NCI-H2171 (cell line): ENCODE measurements at places on chromosomes 7 and 10.

- no peak for DNase-seq
These were observed 166.0 kb upstream of the ANK3 start for GRCh38 chr10:60555700-60556099.

DNA sequence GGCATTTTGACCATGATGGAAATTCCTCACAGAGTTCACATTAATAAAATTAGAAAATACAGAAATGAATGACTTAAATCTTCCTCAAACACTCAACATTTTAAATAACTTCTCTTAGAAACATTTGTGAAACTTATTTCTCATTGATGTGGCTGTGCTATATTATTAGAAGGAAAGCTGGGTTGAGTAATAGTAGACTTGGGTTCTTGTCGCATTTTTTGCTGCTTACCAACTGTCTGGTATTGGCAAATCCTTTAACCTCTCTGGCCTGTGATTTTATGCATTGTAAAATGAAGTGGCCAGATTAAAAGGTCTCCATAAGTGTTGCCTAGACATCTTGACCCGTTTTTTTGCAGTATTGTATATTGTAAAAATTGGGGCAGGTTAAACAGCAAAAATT lies 66.5 kb downstream of the VPS50 start:
- DNase-seq: no peak

DNA sequence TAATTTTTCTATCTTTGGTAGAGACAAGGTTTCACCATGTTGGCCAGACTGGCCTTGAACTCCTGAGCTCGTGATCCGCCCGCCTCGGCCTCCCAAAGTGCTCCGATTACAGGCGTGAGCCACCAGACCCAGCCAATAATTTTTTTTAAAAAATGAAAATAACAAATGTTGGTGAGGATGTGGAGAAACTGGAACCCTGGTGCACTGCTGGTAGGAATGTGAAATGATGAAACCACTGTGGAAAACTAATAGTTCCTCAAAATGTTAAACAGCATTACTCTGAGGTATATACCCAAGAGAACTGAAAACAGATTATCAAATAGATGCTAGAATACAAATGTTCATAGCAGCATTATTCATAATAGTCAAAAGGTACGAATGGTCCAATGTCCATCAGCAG lies 23.0 kb upstream of the YWHAG start:
- DNase-seq: no peak

DNA sequence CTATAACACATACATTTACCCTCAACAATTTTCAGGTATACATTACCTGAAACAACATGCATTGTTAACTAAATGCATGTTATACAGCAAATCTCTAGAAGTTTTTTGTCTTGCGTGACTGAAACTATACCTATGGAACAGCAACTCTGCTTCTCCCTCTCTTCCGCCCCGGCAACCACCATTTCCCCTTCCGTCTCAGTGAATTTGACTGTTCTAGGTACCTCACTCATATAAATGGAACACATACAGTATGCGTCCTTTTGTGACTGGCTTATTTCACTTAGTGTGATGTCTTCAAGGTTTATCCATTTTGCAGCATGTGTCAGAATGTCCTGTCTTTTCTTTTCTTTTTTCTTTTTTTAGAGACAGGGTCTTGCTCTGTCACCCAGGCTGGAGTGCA lies 22.5 kb downstream of the CALHM2 start:
- no peak for DNase-seq

DNA sequence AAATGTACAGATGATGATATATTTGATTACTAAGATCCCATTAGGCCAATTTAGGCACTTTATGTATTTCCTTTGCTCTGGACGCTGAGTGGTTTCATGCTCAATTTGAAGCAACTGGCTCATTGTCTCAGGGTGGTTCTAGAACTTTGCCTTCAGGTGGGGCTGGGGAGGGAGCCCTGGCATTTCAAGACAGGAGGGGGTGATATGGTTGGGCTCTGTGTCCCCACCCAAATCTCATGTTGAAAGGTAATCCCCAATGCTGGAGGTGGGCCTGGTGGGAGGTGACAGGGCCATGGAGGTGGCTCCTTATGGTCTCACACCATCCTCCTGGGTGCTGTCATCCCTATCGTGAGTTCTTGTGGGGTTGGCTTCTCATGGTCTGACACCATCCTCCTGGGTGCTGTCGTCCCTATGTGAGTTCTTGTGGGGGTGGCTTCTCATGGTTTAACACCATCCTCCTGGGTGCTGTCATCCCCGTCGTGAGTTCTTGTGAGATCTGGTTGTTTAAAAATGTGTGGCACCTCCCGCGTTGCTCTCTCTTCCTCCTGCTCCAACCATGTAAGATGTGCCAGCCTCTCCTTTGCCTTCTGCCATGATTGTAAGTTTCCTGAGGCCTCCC lies 151.5 kb upstream of the KLF6 start:
- no peak for DNase-seq
